ENCODE measurements at places on chromosomes 5 and 9.

- DNase-seq = no peak
Observed at GRCh38 chr5:111730659-111731382, 26.2 kb downstream of the NREP start.

DNA sequence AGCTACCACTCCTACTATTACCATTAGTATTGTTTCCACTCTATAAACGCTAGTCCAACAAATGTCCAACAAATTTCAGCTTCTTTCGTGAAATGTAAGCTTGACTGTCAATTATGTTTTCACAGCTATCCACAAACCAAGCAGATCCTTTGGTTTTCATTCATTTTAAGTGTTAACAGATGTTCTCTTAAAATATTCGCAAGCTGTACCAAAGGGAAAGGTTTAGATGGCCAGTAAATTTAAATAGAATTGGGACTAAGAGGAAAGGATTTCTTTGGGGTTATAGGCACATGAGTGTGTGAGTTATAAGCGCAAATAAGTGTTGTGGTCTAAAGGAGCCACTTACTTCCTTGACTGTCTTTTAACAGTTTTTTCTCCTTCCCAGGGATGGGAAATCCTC is 136.8 kb upstream of the ADRA1B start:
- DNase-seq = no peak

DNA sequence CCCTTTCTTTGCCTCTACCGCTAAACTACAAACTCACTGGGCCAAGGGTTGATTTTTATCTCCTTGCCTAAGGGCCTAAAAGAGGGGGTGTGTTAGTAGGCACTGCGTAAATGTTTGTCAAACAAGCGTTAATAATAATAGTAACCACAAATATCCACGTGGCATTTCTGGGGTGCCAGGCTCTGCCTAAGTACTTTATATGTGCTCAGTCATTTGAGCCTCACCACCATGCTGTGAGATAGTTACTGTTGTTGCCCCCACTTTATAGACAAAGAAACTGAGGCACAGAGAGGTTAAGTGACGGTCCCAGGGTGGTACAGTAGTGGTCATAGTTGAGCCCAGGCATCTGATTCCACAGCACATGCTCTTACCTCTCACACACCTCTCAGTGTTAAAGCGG is 52.4 kb downstream of the ERGIC1 start:
- no peak for DNase-seq

- no peak for DNase-seq
Observed at GRCh38 chr5:10648806-10649665, 85.2 kb downstream of the ANKRD33B start.

- DNase-seq = no peak
Observed at GRCh38 chr9:107177243-107177839, 105.7 kb upstream of the RAD23B start.

DNA sequence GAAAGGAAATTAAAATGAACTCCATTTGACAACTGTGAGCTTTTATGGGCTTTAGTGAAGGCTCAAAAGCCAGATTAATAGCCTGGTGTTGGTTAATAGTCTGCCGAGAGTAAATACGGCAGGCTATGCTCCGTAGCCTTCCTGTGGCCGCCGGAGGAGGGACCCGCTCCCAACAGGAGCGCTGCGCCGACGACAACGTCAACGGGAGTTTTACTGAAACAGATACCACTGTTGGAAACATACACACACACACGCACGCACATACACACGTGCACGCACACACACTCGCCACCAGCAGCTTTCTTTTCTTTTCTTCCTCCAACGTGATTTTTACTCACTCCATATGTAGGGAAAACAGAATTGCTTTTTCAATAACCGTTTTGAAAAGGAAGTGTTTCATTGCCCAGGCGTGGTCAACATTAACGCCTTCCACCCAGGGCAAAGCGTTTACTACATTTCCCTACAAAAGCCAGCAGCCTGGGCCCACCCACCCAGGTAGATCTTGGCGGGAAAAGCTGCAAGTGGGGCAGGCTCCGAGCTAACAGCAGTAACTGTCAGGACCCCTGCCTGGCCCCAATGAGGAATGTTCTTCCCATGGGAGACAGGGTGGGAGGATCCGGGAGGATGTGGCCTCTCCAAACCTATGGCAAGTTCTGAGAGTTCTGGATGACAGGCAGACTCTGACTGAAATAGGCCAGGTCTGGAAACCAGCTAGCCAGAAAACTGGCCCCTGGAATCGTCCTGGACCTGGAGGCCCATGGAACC is 72.3 kb downstream of the PAX5 start:
- DNase-seq = no peak

DNA sequence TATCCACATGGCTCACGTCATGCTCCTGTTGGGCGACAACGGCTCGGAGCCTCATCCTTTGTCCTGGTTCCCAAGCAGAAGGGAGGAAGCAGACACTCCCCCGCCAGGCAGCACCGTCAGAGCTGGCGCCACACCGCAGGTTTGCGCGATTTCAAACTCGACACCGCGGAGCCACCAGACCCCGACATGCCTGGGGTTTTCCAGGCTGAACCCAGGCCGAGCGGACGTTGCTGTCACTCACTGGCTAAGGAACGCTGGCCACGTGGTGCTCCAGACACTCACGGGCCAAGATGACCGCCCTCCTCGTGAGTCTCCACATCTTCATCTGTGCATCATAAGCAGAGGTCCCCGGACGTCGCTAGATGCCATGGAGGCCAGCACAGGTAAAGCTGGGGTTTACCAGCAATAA is 9.0 kb downstream of the TERT start:
- no peak for DNase-seq

GRCh38 chr5:10069637-10070313 is 179.9 kb downstream of the ATPSCKMT start:
- no peak for DNase-seq

- no peak for DNase-seq
Observed at GRCh38 chr9:123637945-123638634, 282.1 kb downstream of the CRB2 start.

DNA sequence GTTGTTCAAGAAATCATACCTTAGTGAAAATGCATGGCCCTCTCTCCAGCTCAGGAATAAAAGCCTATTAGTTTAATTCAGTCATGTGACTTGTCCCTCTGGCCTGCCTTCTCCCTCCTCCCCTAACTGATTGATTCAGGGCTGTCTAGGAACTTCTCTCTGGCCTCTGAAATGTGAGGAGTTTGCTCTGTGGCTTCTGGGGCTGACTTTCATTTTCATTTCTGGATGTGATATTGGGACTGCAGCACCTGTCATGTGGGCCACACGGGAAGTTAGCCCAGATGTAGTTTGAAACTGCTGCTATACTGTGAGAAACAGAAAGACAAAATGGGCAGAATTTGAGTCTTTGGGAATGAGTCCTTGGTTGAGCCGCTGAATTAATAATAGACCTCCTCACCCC is 44.8 kb downstream of the PARP8 start:
- DNase-seq = no peak

DNA sequence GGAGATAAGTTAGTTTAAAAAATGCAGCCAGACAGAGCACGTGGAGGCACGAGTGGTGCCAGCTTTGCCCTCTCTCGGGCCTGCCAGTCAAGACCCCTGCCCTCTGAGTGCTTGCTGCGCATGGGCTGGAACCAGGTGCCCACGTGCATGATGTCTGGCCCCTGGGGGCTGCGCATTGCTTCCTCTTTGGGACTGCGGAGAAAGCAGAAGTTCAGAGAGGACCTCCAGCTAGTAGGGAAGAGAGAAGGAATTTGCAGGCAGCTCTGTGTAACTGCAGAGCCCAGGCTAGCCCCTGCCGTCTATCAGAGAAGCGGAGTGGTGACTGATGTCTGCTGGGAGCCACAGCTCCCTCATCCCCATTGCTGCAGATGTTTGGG is 9.7 kb upstream of the RNU6ATAC start:
- DNase-seq = no peak

GRCh38 chr9:9904041-9904440 is 708.8 kb downstream of the PTPRD start:
- DNase-seq = no peak

GRCh38 chr9:13397661-13398060 is 118.2 kb upstream of the MPDZ start:
- DNase-seq = no peak

GRCh38 chr9:105405514-105406131 is 42.2 kb upstream of the FSD1L start:
- DNase-seq = peak; percentile 55
